Stimulated activated CD4-positive, alpha-beta T cell treated with anti-CD3 and anti-CD28 coated beads, Interleukin-1b, Interleukin-23, amount 100 ng/mL, for 4 hours (primary cell): ENCODE measurements at places on chromosomes 11 and 22.

DNA sequence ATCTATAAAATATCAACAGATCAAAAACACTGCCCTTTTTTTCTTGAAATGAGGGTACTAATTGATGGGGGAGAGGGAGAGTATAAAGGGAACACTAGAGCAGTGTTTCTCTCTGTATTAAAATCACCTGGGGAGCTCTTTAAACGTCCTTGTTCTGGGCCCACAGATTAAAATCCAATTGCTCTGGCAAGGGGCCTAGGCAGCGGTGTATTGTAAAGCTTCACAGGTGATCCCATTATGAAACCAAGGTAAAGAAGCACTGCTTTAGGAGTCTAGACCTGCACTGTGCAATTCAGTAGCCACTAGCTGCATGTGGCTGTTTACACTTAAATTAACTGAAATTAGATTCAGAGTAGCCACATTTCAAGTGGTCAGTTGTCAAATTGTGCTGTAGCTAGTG lies 3.0 kb downstream of the AQP11 start:
- no peak for DNase-seq

- no peak for DNase-seq
These were observed 2.3 kb downstream of the EXT2 start for GRCh38 chr11:44097821-44098220.

DNA sequence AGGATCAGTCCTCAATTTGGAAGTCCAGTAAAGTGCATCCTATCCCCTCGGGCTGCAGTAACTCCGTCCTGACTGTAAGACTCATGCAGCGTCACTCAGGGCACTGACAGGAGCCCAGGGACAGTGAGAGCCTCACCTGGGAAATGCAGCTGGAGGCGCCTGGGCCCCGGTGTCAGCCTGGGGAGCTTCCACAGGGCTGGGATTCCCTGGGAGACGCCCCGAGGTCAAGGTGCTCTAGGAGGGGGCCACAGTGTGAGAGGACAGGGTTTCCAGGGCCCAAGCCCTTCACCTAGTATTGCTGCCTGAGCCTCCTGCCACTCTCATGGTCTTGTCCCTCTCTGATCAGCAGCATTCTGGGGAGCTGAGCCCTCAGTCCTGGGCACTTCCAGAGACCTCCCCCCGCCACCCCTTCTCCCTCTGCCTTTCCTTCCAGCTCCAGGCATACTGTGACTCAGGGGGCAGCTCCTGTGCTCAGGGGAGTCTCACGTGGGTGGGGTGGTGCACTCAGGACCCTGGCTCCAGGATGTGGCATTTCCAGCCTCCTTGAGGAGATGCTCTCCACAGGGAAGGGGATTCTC lies 99.1 kb upstream of the IGLL5 start:
- DNase-seq = no peak

DNA sequence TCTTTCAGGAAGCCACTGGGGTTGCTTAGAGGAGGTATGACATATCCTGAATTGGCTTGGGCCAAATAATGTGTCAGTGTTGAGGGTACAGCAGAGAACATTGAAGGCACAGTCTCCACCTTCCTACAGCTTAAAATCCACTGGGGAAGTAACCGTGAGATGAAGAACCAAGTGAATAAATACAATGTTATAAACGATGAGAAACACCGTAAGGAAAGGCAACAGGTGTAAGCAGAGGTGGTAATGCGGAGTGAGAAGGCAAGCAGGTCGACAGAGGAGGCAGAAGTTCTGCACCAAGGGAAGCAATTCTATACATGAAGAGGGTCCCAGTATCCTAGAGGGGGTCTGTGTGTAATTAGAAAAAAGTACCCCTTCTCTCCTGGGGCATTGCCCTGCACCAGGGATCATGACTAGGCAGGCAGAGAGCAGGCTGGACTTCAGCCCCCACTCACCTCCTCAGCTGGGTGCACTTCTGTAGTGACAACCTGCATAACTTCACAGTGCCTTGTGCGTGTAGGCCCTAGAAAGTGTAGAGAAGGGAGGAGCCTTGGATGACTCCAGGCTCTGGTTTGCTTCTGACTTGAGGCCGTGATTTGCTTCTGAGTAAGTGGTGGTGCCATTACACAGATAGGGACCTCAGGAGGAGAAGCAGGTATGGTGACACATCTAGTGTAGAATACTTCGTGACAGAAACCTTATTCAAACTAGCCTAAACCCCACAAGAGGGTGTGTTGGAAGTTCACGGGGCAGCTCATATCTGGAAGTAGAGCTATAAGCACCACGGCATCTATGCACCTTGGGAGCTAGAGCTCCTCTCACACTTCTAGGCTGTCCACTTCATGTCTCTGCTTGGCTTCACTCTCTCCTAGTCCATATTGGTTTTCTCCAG lies 4.9 kb downstream of the MYOD1 start:
- no peak for DNase-seq

GRCh38 chr11:114157476-114158050 lies 98.1 kb downstream of the ZBTB16 start:
- no peak for DNase-seq

DNA sequence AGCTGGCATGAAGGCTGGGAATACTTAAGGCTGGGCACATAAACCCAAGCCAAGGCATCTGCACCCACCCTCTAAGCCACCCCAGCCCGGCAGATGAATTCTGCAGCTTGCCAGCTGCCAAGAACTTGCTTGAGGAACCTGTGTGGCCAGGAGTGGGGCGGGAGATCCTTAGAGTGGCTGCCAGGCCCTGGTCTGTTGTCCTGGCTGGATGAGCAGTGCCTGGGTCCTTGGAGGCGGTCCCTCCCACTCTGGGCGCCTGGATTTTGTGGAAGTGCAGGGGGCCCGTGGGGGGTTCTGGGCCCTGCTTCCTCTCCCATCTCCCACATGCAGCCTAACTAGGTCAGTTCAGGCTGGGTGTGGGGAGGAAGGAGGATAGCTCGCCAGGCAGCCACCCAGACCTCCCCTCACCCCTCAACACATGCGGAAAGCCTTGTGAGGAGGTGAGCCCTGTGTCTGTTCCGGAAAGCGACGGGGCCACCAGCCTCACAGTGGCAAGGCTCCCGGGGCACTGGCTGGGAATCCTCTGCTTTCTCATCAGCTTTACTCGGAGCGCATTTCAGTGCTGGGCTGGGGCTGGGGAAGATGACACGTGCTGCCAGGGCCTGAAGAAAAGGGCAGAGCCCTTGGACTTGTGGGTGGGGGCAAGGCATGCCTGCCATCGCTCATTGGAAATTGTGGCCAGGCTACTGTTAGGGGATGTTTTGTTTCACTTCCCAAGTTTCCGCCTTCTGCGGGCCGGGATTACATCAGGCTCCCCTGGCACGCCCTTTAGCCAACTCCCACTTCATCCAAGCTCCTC lies 8.4 kb downstream of the DAGLA start:
- no peak for DNase-seq

- DNase-seq = no peak
These were observed 8.3 kb downstream of the CLCF1 start for GRCh38 chr11:67364783-67365722.
